ENCODE measurements at places on chromosomes 4 and X. TPM values are rescaled to one million over a fixed set of nuclear protein-coding genes. Genes with fewer than 3 reads are reported as not detected.
A peak's percentile ranks its signal among the peaks of the same experiment; 100 is the strongest.

- no peak for DNase-seq
Measured at GRCh38 chrX:72169008-72169728, 12.4 kb upstream of the PIN4 start.

Gene ATP8A1
- 0.38 TPM for polyA plus RNA-seq

GRCh38 chrX:154802947-154803346 lies 2.3 kb downstream of the MPP1 start:
- no peak for DNase-seq

- DNase-seq: no peak
Measured at GRCh38 chr4:184748251-184748652, 14.4 kb upstream of the CENPU start.

Gene DRD5
- not detected for polyA plus RNA-seq

DNA sequence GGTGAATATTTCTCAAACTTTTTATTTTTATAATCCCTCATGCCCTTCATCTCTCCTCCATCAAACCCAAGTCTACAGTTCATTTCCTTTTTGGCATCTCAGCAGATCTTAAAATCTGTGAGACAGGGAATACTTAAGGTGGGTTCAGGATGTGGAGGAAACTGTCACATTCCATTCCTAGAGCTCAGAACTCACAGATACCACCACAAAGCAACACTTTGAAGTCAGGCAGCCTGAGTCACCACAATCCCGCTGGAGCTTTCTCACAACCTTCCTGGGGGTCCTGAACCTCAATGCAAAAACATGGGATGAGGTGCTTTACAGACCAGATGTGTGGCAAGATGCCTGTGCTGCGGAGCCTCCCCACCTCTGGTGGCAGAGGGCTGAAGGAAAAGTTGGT lies 63.2 kb downstream of the HHIP start:
- no peak for DNase-seq

Gene EFHC2
- 0.03 TPM for polyA plus RNA-seq

Gene FAM9C
- polyA plus RNA-seq: 2.6 TPM

- no peak for DNase-seq
Measured at GRCh38 chrX:33589316-33589715, 378.0 kb upstream of the DMD start.

Gene FAT1
- polyA plus RNA-seq: 32.2 TPM

Gene NEXMIF
- polyA plus RNA-seq: not detected

Gene LRIT3
- not detected for polyA plus RNA-seq

DNA sequence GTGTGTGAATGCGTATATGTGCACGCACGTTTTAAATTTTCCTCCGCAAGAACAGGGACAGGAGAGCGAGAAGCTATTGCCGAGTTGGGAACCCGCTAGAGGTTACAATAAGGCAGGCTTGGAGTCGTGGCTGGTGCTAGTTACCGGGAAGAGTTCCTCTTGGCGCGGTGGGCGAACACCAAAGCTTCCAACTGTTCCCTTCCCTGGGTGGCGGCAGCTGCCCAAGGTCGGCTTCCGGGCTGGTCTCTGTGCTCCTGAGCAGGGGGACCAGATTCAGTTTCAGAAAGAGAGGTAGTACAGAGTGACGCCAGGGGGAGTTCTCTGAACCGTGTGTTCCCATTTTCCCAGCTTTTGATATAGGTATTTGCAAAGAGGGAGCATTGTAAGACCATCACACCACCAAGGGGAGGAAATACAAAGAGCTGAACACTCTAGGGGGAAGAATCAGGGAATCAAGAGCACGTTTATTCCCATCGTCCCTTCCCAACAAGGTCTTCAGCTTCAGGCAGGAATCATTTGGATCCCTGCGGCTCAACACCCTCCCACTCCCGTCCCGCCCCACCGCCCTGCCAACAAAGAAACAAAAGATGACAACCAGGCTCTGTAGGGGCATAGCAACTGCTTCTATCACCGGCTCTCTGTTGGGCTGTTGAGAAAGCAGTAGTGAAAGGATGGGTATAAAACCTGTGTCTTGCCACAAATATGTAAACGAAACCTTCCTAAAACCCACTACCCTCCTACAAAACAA lies 113.6 kb upstream of the TEX13C start:
- peak; percentile 5 for DNase-seq

DNA sequence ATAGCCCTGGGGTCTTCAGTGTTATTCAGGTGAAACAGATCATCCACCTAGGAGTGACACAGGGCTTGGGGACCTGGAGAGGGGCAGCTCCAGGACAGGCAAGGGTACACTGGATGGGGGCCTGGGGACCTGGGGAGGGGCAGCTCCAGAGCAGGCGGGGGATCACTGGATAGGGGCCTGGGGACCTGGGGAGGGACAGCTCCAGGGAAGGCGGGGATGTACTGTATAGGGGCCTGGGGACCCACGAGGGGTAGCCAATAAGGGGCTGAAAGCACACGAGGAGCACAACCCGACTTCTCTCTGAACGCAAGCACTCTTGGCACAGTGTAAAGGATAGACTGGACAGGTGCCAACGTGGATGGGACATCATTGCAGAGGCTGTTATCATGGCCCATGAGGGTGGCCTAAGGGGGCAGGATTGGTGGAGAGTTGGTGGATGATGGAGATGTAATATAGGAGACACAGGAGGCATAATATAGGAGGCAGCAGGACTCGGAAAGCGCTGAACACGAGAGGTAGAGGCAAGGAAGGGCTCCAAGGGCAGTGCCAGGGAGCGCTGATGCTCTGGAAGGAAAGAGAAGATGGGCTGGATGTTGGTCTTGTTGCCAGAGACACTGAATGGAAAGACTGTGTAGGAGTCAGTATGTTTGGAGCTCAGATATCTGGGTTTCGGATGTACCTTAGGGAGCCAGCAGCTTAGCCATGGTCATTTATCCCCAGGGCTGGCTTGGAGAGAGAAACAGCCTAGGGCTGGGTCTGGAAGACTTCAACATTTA lies 37.9 kb upstream of the FGFBP2 start:
- DNase-seq: no peak

- peak; percentile 79 for DNase-seq
Measured at GRCh38 chrX:139932073-139932900, 566 bp downstream of the ATP11C start.
